ENCODE measurements at places on chromosomes 7 and 10.

GRCh38 chr10:60394446-60394845 is 4.8 kb upstream of the ANK3 start:
- no peak for DNase-seq

DNA sequence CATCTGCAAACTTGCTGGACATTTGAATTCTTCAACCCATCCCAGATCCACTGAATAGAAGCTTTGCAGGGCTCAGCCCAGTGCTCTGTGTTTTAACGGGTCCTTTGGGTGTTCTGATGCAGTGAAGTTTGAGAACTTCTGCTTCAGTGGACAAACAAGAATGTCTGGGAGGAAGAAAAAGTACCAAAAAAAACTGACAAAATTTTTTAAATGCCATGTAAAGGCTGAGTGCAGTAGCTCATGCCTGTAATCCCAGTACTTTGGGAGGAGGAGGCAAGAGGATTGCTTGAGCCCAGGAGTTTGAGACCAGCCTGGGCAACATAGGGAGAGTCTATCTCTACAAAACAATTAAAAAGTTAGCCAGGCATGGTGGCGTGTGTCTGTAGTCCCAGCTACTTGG is 51.8 kb upstream of the FRMD4A start:
- DNase-seq, result no peak

DNA sequence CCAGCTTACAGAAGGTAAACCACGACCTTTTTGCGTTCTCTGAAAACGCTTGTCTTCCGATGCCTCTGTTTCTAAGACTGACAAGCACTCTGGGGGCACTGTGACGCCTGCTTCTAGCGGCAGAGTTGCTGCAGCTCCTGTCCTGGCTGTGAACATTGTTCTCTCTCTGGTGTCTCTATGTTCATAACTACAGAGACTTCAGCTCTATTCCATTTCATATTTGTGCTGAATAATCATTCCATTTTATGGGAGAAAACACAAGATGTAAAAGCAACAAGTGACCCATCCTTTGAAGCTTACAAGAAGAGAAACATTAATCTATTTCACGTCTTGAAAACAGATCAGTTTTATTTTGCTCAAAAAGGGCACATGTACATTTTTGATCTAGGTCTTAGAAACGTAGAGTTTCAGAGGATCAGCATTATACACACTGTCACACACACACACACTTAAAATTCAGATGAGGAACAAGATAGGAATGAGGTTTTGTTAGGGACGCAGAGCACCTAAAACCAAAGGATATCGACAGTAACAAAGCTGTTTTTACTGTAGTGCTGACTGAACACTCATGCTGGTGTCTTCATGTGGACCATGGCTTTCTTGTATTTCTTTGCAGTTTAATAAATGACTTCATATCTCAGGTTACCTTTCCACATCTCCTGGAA is 3.0 kb downstream of the IKZF1 start:
- peak; percentile 74 for DNase-seq

DNA sequence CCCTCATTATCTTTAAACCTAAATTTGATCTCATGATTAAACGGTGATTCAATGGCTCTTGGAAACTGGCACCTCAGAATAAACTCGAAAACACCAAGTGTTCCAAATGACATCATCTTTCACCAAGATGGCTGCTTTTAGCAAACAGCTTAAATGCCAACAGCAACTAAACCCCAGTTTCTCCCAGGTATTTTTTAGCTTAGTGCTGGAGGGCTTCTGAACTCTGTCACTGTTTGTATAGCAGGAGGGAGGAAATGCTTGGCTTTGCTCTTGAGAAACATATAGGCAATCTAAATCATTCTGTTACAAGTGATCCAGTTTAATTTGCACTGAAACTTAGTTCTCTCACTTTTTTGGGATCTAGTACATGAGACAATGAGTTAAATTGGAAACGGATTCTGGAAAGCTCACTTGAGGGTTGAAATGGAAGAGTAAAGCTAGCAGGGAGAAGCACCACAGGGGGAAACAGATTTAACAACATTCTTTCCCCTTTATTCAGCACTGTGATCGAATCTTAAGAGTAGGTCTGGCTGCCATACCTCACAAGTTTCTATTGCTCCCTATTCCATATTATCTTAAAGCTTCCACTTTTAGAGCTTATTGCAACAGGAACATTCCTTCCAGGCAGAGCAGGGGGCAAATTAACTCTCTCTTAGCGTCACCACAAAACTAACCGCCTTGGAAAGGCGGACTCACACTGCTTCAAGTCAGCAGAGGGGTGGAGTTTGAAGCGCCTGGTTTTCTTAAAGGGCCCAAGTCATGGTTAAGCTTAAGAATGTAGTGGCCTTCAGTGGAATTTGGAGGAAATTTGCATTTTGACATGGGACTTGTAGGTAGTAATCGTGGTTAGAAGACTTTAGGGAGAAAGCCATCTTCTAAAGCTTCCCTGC is 1.8 kb upstream of the CCDC6 start:
- peak; percentile 49 for DNase-seq

DNA sequence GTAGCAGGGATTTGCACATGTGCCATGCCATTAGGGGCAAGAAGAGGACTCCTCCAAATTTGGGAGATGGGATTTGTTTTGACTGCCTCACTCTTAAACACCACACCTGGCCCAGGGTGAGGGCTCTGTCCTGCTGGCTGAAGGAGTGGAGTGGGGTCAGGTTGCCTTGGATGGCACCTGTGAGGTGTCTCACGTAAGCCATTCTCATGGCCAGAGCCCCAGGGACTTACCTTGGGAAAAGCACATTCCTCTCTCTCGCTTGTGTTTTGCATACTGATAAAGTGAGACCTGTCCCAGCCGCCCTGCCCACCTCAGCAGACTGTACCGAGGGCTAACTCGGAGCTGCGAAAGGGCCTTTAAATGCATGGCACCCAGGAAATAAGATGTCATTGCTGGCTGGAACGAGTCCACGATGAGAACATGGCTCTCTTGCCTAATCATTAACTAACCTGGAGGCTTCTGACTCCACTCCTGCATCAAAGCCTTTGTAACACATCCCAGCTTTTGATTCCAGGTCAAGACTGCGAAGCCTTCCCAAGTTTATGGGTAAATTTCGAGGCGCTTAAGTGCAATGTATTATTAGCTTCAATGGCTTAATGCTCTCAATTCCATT is 184.0 kb upstream of the RNF32 start:
- DNase-seq, result no peak

DNA sequence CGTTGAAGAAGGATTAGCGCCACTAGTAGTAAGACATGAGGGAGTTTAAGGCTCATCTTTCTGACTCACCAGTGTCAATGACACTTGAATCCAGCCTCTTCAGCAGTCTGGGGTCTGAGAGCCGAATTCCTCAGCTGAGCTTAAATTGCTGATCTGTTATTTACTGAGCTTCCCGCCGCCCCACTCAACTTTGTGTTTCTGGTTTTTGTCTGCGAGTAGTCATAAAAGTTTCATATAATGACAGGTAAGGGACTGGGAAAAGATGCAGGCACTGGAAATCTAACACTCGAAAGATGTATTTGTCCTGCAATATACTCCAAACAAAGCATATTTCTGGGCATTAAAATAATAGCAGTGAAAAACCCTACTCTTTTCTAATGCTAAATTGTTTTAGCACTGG is 51.2 kb upstream of the RELN start:
- no peak for DNase-seq

- DNase-seq, result no peak
These were observed 1142.9 kb downstream of the SORCS3 start for GRCh38 chr10:105783936-105784483.

DNA sequence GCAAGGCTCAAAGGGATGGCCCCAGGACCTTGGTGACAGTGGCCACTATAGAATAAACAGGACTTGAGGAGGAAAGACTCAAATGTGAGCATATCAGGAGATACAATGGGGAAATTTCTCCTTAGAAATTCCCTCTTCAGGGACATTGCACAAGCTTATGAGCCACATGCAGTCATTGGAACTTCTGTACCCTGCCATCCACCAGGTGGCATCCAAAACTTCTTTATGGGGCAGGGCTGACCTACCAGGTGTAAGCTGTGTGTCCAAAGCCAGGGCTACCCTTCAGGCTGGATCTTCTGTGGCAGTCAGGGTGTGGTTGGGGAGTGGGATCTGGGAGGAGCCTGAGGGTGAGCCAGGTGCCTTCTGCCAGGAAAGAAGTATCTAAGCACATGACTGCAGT is 36.6 kb upstream of the LRRC18 start:
- DNase-seq, result no peak

DNA sequence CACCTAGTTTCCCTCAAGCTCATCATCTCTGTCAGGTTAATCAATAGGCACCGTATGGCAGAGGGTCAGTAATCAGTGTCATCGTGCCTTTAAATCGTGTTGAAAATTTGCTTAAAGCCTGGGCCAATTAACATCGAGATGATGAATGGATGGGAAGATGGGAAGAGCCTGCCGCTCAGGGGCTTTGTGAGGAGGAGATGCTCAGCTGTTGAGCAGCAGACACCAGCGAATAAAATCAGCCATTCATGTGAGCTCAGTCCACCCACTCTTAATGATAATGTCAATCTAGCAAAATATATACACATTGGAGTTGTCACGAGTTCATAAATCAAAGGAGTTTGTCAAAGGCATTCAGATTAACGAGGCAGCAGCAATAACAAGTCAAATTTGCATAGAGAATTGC is 97.7 kb downstream of the BTRC start:
- DNase-seq, result no peak

DNA sequence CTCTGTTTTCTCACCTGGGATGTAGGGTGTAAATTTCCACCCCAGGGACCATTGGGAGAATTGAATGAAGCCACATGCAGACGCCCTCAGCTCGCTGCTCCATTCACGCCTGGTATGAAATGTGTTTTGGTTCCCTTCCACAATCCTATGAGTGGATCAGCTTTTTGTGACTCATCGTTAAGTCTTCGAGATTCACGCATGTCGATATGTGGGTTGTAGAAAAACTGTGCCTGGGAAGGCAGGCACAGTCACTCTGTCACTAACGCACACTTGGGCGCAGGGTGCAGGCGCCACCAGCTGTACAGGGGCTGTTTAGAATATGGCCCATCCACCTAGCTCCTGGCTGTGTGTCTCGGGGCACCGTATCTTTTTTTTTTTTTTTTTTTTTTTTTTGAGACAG is 64.2 kb upstream of the SH2B2 start:
- no peak for DNase-seq

DNA sequence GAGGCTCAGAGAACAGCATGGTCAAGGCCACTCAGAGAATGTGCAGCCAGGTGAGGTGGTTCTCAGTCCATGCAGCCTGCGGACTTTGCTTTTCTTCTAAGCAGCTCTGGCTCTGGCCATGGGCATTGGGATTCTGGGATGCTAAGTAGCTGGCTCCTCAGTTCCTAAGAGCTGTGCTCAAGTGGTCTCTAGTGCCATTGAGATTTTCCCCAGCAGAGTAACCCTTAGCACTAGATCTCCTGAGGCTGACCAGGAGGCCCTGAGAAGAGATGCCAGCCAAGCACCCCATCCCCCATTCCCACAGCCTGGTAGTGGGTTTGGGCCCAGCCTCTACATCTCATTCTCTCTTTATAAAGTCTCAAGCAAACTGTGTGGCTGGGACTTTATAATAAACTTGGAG is 77.1 kb downstream of the KCNMA1 start:
- DNase-seq, result no peak

Measured in activated naive CD4-positive, alpha-beta T cell treated with anti-CD3 and anti-CD28 coated beads, Interleukin-2, amount 50 U/mL, for 16 hours (primary cell).